ENCODE measurements at places on chromosomes 5 and 9.

- no peak for DNase-seq
These were observed 28.6 kb upstream of the SLC6A19 start for GRCh38 chr5:1172670-1173404.

GRCh38 chr9:96052686-96053085, 177.2 kb downstream of the ERCC6L2 start:
- DNase-seq = peak; percentile 16

GRCh38 chr5:96252596-96252995, 180.5 kb downstream of the PCSK1 start:
- DNase-seq = no peak

GRCh38 chr5:149475777-149476176, 75.5 kb downstream of the CSNK1A1 start:
- DNase-seq = no peak
